ENCODE measurements at places on chromosomes 4 and X.
A peak's percentile ranks its signal among the peaks of the same experiment; 100 is the strongest.

- no peak for DNase-seq
Measured at GRCh38 chr4:102623622-102624021, 122.5 kb downstream of the NFKB1 start.

DNA sequence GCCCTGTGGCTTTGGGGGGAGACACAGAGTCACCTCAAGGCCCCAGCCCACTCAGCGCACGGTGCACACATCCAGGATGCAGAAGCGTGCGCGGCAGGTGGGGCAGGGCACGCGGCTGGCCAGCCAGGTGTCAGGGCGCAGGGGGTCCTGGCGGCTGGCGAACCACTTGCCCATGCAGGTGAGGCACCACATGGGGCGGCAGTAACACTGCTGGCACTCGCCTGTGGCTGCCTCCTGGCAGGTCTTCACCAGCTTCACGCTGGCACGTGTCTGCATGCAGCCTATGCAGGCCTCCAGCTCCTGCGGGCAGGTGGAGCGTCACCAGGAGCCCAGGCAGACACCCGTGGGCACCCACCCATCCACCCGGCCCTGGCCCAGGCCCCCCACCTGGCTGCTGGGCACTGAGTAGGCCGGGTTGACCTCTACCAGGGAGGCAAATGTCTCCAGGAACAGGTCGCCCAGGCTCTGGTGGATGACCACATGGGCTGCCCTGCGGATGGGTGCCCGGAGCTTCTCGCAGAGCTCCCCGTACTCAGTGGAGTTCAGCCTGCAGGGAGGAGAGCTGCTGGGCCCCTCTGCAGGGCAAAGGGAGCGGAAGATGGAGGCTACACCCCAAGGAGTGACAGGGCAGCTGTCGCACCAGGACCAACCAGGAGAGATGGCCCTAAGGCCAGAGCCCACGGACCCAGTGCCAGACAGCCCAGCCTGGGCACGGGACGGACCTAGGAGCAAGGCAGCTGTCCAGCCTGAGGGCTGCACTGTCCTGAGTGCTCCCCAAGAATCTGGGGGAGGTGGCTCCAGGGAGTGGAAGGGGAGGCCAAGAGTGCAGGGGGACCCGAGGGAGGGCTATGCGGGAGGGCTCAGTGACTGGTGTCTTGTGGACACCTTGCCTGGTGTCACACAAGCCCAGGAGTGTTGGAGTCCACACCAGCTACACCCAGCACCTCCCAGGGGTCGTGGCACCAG, 3.7 kb downstream of the TMEM129 start:
- DNase-seq: no peak

- DNase-seq: no peak
Measured at GRCh38 chr4:153366486-153366885, 22.0 kb downstream of the MND1 start.

- DNase-seq: no peak
Measured at GRCh38 chr4:168557658-168558057, 60.8 kb downstream of the PALLD start.

DNA sequence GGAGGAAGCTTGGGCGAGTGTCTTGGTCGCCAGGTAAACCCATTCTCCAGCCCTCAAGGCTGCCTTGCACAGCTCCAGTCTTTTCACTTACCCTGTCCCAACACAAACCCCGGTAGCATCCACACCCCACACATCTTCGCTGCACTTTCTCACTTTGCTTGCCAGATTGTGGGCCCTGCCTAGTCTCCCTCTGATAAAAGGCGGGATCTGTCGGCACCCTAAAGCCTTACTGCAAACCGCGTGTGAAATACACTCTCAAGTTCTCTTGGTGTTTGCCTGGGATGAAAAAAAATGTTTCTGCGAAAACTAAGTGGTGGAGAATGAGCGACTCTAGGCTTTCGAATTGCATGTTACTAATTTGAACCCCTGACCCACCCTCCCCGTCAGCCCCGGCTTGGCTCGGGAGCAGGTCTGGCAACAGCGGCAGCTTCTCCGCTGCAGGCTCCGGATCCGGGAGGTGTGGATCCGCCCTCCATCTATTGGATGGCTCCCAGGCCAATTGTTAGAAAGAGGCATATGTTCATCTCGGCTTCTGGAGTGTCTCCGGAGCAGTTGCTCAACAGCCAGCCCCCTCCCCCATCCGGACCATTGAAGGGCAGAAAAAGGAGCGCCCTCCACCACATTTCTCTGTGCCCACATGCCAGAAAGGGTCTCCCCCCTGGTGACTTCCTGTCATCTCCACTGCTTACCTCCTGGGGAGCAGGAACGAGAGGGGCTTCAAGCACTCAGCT, 3.0 kb upstream of the CITED1 start:
- peak; percentile 16 for DNase-seq

DNA sequence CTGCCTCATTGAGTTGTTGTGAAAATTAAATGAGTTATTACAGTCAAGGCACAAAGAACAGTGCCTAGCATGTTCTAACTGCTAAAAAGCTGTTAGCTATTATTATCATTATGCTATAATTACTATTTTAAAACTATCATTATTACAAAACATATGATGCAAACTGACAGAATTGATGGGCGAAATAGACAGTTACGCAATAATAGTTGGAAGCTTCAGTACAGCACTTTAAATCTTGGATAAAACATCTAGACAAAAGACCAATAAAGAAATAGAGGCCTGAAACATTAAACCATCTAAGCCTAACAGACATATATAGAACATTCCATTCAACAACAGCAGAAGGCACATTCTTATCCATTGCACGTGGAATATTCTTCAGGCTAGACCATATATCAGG, 73.0 kb downstream of the TAB3 start:
- no peak for DNase-seq

DNA sequence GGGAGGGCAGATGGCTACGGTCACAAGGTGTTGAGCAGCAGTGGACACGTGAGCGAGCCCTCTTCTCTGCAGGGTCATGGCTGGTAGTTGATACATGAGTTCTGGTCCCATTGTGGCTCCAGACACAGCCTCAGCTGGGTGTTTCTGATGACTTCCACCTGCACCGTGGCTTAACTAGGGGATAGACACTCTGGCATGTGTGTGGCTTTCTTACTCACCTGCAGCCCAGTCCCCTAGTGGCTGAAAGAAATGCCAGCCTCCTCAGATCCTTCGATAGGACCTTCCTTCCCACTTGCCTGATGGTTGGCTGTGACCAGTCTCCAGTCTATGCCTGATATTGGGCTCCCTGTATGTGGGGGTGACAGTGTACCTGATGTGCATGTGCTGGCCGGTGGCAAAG, 5.0 kb downstream of the GPR78 start:
- no peak for DNase-seq

GRCh38 chr4:124650614-124651013, 61.9 kb downstream of the ANKRD50 start:
- no peak for DNase-seq

DNA sequence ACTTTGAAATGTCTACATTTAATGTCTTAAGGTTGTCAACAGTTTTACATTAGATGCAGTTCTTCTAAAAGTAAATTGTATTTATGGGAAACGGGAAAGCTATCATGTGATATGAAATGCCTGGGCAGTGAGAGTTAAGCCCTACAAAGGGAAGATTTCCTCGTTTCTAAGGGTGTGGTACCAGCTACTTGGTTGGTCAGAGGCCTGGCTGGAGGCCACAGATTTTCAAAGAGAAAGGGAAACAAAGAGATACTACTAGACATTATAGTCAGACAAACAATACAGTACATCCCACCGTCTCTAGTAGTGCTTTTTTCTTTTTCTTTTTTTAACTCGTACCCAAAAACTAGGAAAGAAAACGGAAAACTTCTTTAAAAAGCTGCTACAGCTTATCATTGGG, 467.8 kb downstream of the PCDH7 start:
- DNase-seq: no peak

DNA sequence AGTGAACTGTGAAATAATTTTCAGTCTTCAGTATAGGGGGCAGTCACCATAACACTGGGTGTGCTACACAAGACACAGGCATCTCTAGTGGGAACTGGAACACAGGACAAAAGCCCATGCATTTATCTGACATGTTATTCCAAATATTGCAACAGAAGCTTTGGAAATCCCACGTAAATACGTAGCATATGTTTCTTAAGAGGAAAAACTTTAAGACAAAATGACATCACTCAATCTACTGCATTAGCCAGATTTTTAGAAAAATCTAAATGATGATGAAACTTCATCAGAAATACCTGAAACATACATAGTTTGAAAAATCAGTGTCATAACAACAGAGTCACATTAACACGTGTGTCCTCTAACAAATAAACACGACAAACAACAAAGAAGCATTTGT, 14.5 kb downstream of the SHISA3 start:
- DNase-seq: peak; percentile 19

- DNase-seq: peak; percentile 16
Measured at GRCh38 chr4:137609718-137610430, 77.6 kb upstream of the PCDH18 start.

DNA sequence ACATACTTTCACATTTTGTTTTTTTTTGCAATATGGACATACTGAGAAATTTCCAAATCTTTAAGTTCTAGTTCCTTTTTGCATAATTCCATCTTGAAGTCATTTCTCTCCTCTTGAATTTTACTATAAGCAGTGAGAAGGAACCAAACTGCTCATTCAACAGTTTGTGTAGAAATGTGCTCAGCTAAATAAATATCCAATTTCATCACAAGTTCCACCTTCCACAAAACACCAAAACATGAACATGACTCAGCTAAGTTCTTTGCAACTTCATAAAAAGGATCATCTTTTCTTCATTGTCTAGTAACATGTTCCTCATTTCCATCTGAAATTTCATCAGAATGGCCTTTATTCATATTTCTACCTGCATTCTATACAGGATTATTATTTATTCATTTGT, 77.3 kb upstream of the FGF13 start:
- DNase-seq: no peak

DNA sequence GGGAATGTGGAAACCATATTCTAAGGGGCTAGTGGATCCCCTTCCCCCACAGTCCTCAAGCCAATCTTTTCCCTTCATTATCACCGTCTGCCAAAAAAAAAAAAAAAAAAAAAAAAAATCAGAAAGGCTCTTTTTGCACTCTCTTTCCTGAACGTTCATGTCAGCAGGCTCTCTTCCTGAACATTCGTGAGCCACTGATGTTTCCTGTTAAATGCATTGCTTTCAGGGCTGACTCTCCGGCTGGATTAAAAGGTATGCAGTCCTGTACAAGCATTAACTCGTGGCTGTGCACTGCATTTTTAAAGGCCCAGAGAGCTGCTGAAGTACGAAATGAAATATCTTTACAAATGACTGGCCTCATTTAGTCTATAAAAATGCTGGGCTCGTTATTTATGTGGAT, 34.0 kb upstream of the TSPAN5 start:
- DNase-seq: no peak

Measured in skeletal muscle cell (primary cell).